Myometrial cell (primary cell): ENCODE measurements at places on chromosomes 2 and 18. TPM values are rescaled to one million over a fixed set of nuclear protein-coding genes. Genes with fewer than 3 reads are reported as not detected.

KLHL29 gene
- total RNA-seq, result 2.6 and 5.0 TPM in 2 replicates

RAB17 gene
- total RNA-seq, result not detected in 2 replicates

EMILIN1 gene
- 397 and 406 TPM in 2 replicates for total RNA-seq

KHK gene
- 0.89 and 3.5 TPM in 2 replicates for total RNA-seq

LYG1 gene
- 1.1 TPM in 1 of 2 replicates, not detected in the other for total RNA-seq

GAREM1 gene
- 0.89 and 1.7 TPM in 2 replicates for total RNA-seq

ARHGAP15 gene
- total RNA-seq, result not detected in 2 replicates

DNAJC10 gene
- total RNA-seq, result 87.9 and 131 TPM in 2 replicates
